ENCODE measurements at places on chromosomes 11 and 22. TPM values are rescaled to one million over a fixed set of nuclear protein-coding genes. Genes with fewer than 3 reads are reported as not detected.

DBX1 gene
- total RNA-seq: not detected

TSSK2 gene
- not detected for total RNA-seq

PGR gene
- under 0.01 TPM for total RNA-seq

PLAAT5 gene
- not detected for total RNA-seq

TRIM48 gene
- total RNA-seq: not detected

Measured in epithelial cell of umbilical artery (primary cell).